GDM1 (cell line): ENCODE measurements at places on chromosomes 4 and X.

DNA sequence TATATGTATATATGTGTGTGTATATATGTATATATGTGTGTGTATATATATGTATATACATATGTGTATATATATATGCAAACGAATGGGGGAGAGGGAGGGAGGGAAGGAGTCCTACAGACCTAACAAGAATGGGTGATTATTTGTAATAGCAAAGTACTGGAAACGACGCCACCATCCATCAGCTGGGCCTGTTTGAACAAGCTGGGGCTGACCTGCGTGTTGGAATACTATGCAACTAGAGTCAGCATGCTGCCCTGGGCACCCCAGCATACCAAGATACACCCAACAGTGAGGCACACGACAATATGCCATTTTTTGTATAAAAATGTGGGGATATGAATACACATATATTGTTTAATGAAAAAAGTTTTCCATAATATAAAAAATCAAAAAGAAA lies 21.6 kb upstream of the CCNQ start:
- DNase-seq: no peak

DNA sequence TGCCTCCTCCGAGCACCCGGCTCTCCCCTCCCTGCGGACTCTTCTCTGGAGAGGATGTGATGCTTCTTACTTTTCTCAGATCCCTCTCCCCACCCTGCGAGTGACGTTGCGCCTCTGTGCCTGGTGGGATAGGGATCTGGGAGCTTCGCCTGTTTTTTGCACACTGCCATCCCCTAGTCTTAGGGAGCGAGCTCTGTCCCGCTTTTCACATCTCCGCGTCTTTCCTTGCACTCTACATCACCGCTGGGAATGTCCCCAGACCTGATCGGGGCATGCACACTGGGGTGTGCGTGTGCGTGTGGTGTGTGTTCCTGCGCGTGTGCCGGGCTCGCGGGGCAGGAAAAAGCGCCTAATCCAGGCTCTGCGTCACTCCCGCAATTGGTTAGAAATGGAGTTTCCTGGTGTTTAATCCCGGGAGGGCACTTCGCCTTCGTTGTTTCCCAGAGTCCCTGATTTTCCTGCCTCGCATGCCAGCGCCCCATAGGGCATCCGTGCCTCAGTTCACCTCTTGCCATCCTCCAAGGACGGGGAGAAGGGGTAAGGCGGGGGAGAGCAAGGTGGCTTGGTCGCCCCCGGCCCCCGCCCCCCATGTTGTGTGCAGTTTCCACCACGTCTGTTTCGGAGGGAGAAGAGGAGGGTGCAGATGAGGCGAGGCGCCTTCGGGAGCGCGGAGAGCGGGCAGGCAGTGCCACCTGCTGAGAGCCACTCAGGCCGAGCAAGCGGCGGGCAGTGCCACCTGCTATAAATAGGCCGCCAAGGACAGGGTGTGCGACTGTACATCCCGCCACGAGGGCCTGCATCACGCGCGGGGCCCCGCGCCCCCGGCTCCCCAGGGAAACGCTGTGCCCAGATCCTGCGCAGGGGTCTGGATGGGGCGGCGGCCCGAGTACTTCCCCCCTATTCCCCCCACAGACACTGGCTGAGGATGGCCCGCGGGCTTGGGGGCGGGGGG lies 759 bp upstream of the TBC1D1 start:
- no peak for DNase-seq

DNA sequence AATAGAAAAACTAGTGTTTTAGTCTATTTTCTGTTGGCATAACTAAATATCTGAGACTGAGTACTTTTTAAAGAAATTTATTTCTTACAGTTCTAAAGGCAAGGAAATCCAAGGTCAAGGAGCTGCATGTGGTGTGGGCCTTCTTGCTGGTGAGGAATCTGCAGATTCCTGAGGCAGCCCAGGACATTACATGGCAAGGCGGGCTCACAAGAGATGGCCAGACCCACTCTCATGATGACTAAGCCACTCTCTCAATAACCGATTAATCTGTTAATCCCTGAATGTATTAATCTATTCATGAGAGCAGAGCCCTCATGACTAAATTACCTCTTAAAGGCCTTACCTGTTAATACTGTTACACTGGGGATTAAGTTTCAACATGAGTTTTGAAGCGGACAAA lies 340.8 kb downstream of the GRXCR1 start:
- no peak for DNase-seq

- no peak for DNase-seq
Observed at GRCh38 chr4:188008377-188008776, 12.8 kb downstream of the ZFP42 start.

GRCh38 chrX:44903107-44903506 lies 30.1 kb downstream of the KDM6A start:
- no peak for DNase-seq

DNA sequence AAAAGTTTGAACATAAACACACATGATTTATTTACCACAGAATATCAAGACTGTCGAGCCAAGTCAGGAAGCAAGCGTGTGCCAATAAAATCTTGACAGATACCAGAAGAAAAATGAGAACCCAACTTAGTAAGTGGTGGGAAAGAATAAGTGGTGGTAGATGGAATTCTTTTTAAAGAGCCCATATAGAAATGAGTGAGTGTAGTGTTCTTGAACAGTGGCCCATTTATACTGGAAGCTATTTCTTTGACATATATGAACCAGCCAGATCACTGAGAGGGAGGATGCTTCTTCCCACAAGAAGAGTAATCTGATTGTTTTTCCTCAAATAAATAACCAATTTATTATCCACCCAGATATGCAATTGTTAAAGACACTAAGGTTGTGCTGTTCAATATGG lies 98.0 kb downstream of the NHS start:
- no peak for DNase-seq

DNA sequence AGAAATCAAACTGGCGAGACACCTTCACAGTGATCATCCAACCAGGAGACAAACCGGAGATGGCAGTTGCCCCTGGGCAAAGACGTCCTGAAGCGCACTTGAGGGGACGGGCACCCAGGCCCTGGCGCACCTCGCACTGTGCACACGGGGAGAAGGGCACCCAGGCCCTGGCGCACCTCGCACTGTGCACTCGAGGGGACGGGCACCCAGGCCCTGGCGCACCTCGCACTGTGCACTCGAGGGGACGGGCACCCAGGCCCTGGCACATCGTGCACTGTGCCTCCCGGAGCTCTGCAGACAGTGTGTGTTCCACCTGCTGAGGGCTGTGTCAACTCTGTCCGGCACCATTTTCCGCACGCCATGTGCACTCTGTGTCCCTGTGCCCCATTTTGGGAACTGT lies 34.6 kb upstream of the CPLX1 start:
- DNase-seq: no peak

DNA sequence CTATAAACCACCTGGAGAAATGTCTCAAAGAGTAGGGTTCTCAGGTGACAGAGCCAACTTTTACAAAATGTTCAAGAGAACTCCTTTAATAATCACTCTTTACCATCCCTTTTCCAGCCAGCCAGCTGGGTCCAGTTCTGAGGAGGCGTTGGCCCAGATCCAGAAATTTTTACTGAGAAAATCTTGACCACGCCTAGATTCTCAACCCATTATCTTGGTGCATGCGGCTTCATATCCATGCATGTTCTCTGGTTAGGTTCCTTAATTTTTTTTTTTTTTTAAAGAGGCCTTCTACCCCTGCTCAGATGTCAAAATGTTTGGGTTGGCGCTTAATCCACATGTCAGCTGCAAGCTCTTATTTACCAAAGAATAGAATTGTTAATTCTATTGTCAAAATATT lies 12.0 kb upstream of the MAP7D2 start:
- no peak for DNase-seq

- no peak for DNase-seq
Observed at GRCh38 chrX:16552546-16552945, 97.4 kb upstream of the S100G start.

GRCh38 chrX:86195343-86195742 lies 47.1 kb downstream of the DACH2 start:
- DNase-seq: no peak

GRCh38 chrX:153685751-153686696 lies 1.7 kb upstream of the SLC6A8 start:
- no peak for DNase-seq

GRCh38 chrX:63993936-63994335 lies 208.9 kb upstream of the ARHGEF9 start:
- DNase-seq: peak; percentile 28

- no peak for DNase-seq
Observed at GRCh38 chr4:109494563-109494962, 60.9 kb downstream of the SEC24B start.

- DNase-seq: no peak
Observed at GRCh38 chr4:17504081-17504480, 7.8 kb downstream of the QDPR start.

DNA sequence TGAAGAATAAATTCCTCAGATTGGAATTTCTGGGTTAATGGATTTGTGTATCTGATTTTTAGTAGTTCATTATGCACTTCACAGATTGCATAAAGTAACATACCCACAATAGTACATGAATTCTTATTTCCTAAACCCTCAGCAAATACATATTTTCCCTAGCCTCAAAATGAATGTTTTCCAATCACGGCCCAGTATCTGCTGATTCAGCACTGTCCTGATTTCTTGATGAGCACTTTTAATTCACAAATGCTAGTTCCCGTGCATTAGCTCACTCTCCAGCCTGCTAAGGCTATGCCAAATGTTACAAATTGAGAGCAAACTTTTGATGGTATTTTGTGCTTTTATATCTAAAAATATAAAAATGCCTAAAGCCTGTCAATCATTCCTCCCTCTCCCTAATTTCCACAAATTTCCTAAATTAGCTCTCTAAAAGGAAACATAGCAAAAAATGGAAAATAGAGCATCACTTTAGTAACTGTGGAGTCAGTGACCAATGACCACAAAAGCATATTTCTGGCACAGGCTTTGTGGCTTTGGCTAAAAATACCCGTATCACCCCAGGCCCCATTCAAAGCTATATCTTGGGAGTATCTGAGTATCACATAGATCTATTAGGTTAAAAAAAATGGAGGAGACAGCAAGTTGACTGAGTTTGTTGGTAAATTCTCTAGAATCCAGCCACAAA lies 75.5 kb downstream of the NAF1 start:
- no peak for DNase-seq

DNA sequence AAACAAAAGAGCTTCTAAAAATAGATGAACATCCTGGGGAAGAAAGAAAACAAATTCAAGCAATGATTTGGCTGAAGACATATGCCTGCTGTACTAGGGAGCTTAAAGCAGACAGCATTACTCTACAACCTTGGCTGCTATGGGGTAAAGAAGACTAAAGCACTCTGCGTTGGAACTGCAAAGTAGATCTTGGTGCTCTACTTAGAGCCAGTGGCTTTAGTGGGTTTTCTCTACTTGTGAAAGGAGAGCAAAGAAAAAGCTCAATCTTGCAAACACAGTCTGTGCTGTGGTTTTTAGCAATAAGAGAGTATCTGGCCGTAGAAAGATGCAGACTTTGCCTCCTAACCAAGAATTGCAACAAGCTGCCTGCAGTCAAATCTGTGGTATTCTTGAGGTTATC lies 334.7 kb upstream of the NDST3 start:
- DNase-seq: no peak

DNA sequence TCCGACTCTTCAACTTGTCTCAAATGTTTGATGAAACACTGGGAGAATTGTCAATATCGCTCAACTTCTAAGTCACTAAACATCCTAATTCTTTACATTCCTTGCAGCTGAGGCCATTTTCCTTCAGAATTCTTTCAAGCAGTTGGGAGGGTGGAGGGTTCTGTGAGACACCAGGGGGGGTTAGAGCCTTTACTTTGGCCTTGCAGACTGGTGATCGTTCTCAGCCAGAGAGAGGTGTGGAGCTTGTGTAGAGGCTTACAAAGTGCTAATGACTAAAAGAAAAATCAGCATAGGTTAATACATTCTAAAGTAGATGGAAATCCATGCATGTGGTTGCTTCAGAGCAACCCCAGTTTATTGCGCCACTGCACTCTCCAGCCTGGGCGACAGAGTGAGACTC lies 21.3 kb upstream of the SOX3 start:
- DNase-seq: no peak

GRCh38 chr4:151948351-151949016 lies 187.7 kb upstream of the GATB start:
- no peak for DNase-seq

GRCh38 chr4:95219109-95219508 lies 329.7 kb downstream of the UNC5C start:
- no peak for DNase-seq

- peak; percentile 18 for DNase-seq
Observed at GRCh38 chr4:107913283-107913899, 18.0 kb upstream of the CYP2U1 start.

DNA sequence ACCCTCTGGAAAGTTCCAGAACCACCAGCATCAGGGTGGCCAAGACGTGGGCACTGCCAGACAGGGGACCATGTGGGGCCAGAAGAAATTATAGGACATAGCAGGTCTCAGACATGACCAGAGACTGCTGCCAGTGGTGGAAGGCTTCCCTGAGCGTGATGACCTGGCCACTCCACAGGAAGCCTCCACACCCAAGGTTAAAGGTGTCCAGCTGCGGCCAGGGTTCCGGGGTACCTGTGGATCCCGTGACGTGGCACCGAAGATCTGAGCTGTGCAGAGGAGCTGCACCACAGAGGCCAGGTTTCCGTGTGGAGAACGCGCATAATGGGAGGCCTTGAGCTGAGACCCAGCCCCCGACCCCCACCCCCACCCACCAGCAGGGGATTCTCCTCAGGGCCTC lies 16.4 kb upstream of the CTBP1 start:
- no peak for DNase-seq

DNA sequence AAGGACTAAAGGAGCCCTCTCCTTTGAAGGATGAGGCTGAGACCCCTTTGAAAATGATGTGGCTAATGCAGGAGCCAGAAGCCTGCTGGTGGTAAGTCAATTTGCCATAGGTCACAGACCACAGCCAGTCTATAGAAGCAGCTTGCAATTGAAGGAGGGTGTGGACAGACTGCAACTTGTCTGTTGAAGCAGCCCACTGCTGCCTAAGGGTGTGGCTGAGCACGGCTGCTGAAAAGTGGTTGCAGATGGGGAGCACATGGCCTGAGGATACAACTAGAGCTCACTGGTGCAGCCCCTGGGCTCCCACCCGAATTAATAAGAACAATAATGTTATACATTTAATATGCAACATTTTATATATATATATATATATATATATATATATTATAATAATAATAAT lies 11.4 kb upstream of the EXOC1L start:
- DNase-seq: no peak

DNA sequence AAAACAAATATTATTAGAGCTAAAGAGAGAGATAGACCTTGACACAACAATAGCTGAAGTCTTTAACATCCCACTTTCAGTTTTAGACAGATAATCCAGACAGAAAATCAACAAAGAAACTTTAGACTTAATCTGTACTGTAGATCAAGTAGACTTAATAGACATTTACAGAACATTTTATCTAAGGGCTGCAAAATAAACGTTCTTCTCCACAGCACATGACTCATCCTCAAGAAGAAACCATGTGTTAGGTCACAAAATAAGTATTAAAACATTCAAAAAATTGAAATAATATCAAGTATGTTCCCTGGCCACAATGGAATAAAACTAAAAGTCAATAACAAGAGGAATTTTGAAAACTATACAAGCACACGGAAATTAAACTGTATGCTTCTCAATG lies 1510.3 kb upstream of the PCDH10 start:
- DNase-seq: no peak

GRCh38 chr4:89625599-89626293 lies 211.2 kb downstream of the SNCA start:
- DNase-seq: no peak
